Stimulated activated CD8-positive, alpha-beta memory T cell treated with anti-CD3 and anti-CD28 coated beads, Interleukin-7, amount 100 ng/mL, for 24 hours (primary cell): ENCODE measurements at places on chromosomes 5 and 9.

DNA sequence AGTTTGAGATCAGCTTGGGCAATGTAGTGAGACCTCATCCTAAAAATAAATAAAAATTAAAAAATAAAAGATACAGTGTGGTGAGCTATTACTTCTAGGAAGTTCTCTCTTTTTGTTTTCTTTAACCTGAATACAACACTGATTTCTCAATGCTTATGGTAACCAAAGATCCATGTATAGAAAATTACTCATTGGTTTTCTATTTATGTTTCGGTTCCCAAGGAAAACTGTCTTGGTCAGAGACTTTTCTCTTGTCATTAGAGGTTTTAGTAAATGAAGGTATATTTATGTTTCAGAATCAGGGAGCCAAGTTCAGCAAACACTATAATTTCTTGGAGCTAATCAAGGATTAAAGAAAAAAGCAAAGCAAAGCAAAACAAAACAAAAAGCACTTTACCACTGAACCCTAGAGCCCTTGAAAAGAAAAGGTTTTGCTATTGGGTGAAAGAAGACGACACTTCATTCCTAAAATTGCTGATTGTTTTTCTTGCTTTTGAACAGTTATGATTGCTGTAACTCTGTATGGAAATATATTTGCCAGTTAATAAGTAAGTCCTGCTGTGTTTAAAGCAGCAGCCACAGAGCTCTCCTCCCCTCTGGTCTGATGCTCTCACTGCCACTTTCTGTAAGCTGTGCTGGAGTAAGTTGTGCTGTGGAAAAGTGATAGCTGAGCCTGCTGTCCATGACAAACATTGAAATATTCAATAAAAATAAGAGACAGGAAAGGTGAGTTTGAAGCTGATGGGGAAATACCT lies 298.2 kb downstream of the CD180 start:
- DNase-seq: no peak

DNA sequence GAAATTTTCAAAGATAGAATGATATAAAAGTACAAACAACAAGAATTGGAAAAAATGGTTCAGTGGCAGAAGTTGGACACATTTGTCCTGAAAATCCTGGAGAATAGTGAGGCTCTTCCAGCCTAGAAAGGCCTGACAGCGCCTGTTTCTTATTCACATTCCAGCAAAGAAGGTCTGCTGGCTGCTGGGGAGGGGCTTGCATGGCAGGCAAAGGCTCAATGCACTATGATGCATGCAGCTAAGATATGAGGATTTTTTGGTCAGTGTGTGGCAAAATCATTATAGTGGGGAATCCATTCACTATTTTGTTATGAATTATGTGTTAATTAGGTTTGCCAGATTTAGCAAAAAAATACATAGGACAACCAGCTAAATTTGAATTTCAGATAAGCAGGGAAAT lies 243.9 kb upstream of the SLC30A5 start:
- no peak for DNase-seq

DNA sequence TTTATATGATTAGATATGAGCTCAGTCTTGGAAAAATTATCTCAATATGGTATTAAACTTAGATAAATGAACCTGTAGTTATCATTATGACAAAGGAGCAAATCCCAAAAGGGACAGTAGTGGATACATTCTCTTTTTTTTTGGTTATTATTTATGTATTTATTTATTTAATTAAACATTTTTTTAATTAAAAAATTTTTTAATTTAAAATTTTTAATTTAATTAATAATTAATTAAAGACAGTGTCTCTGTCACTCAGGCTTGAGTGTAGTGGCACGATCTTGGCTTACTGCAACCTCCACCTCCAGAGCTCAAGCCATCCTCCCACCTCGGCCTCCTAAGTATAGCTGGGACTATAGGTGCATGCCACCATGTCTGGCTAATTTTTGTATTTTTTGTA lies 15.6 kb downstream of the ANKHD1 start:
- no peak for DNase-seq

DNA sequence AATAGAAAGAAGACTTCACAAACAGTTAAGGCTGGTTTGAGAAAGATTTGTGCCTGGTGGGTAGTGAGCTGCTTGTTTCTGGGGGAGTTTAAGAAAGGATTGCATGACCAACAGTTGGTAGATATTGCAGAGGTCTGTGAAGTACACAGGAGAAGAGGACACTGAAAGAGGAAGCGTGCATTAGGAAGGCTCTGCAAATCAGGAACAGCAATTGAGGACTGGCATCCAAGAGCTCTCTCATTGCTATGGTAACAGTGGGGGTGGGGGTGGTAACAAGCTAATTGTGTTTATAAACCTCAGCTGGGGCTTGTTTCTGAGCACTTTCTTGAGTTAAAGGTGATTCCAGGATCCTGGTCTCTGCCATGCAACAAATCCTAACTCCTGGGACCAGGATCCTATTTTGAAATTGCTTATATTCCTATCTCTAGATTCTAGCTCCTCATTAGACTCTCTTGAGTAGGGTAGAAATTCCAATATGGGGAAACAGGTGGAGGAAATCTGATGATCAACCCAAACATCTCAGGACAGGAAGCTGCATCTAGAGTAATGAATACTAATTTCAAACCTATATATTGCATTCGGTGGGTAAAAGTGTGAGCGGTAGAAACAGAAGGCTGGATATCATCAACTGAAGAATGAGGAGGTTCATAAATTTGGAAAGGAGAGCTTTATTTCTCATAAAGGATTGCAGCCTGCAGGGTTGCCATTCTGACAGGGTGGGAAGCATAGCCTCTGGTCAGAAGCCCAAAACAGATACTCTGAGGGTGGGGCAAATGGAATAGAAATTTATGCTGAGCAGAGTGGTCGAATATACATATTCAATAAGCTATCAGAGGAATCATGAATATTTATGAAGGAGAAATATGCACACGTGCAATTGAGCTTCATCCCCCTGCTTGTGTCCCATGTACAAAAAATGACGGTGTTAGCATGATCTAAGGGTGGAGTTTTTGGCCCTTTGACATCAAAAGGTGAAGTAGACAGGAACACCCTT lies 79.4 kb downstream of the PTTG1 start:
- no peak for DNase-seq

GRCh38 chr9:4297151-4297785 lies 2.6 kb downstream of the GLIS3 start:
- no peak for DNase-seq

DNA sequence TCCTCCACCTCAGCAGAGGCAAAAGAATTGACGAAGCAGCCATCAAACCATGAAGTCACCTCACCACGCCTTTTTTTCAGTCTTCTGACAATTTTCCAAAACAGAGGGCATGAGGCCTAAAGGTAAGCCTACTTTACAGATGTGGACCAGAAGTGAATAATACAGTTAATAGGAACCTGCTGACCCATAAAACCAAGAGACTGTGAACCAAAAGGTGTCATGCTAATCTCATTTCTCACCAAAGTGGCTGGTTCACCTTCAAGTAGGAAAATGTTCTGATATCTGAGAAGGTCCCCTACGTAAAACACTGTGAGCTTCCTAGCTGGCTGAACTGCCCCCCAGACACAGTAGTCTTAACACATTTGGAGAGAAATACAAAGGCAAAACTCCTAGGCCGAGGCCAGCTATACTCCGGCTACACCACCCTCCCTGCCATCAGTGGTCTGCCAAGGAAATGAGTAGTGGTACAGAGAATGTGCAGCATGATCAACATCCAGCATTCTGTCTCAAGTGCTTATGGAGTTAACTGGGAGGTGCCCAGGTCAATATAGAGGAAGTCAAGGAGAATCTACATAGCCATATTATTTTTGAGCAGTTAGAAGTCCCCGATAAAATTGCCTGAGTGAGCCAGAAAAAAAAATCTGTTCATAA lies 19.3 kb upstream of the F2RL2 start:
- no peak for DNase-seq

- DNase-seq: no peak
These were observed 63.8 kb downstream of the PDZD2 start for GRCh38 chr5:31702712-31703111.

GRCh38 chr9:113349066-113349444 lies 286 bp upstream of the BSPRY start:
- DNase-seq: no peak

GRCh38 chr9:14347406-14348122 lies 33.6 kb upstream of the NFIB start:
- DNase-seq: no peak

- no peak for DNase-seq
These were observed 316.3 kb downstream of the MCTP1 start for GRCh38 chr5:94968507-94969095.

- DNase-seq: no peak
These were observed 58.6 kb upstream of the PPARGC1B start for GRCh38 chr5:149671544-149671943.

DNA sequence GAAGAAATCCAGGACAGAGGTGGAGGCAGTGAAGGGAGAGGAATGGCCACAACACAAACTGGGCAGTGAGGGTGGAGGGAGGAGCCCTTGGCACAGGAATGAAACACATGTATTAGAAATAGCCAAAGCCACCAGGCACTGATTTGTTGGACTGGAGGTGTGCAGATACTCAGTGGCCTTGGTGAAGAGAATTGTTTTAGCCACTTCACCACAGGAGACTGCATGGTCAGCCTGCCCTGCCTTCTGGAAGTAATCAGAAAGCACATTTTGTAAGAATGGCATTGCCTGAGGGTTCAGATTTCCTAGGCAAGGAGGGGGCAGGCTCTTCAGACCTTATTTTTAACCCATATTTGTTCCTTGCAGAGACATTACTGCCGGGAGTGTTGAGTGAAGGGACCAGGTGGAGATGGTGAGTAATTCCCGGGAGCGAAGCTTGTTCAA lies 2.2 kb downstream of the SGCD start:
- DNase-seq: no peak

DNA sequence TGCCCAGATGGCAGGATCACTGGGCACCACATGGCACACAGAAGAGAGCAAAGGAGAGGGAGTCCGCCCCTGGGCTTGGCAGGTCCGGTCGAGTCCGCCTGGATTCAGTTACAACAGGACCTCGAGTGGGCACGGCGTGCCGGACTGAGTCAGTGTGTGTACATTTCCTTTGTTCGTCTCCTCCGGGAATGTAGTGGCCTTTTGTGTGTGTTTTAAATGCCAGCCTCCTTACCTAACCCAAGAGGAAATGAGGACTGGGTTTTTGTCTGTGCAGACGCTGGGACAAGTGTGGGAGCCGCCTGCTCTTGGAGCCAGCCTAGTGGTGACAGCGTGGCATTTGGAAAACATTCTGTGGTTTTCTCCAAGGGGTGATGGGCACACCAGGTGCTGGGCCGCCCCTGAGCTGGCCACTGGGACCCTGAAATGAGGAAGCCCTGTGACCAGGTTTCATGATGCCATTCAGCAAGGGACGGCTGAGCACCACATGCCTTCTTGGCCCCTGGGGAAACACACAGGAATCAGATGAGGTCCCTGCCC lies 9.6 kb downstream of the NEK6 start:
- DNase-seq: no peak

DNA sequence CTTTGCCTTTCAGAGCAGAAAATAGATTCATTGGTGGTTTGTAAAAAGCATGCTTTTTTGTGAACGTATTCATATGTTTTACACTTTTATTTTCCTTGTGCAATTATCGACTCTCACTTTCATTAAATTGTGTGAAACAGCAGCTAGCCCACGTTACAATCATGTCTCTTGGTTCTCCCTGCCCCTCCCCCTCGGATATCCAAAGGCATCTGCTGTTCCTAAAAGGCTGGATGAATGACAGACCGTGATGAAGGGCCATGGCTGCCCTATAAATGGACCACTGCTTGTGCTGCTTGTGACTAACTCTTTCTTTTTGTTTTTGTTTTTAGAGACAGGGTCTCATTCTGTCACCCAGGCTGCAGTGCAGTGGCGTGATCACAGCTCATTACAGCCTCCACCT lies 17.0 kb upstream of the SEMA4D start:
- no peak for DNase-seq

- DNase-seq: no peak
These were observed 115.5 kb downstream of the MPDZ start for GRCh38 chr9:13163946-13164345.

DNA sequence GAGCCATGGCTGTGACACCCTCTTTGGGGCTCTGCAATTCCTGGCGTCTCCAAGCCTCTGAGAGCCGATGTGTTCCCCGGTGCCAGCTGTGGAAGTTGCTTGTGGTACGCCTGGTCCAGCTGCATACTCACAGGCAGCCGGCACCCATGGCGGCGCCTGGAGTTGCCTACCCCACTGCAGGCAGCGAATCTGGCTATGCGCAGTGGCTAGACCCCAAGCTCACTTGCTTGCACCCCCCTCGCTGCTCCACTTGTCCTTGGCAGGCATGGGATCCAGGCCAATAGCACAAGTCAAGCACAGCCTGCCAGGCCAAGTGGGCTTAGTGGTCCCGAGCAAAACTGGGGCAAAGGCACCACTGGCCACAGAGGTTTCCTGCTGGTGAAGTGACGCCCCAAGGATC lies 24.7 kb upstream of the GABRA6 start:
- no peak for DNase-seq

GRCh38 chr9:29160763-29161353 lies 1587.6 kb upstream of the C9orf72 start:
- no peak for DNase-seq

DNA sequence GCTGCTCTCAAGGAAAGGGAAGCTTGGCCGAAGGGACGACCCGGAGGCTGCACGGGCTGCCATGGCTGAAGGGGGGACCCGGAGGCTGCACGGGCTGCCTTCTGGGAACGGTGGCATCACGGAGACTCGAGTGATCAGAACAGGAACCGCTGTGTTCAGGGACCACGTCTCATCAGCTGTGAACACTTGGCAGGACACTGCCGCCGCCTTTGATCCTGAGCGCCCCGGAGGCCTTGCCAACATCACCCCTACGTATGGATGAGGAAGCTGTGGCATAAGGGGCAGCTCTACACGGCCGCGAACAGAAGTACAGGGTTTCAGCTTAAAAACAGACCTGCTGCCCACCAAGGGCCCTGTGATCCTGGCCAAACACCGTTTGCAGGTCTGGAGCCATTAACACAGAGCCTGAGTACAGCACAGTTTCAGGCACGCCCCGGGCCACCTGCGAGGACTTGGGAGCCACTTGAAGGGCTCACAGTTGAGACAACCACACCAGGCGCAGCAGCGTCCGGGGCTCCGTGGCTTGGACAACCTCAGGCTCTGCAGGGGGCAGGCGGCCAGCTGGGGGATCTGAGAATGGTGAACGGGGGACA lies 23.9 kb upstream of the TERT start:
- DNase-seq: no peak

DNA sequence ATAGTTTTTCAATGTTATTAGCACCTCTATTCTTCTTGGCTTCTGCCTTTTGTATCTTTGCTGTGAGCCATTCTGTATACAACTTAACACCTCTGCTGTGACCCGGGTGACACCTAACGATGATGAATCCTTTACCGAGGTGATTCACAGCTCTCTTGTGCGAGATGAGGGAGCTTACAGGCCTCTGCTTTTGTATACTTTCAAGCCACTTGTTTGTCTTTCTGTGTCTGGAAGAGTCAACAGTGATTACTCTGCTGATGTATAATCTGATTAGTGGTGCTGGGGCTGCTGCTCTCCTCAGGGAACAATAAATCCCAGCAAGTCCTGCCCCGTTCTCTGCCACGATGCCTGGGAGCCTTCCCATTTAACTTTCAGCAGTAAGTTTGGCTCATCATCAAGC lies 442.9 kb upstream of the SGCD start:
- DNase-seq: no peak
